ENCODE measurements at places on chromosomes 5 and 9.

GRCh38 chr9:79565245-79565644 lies 6.5 kb upstream of the TLE4 start:
- DNase-seq, result no peak

DNA sequence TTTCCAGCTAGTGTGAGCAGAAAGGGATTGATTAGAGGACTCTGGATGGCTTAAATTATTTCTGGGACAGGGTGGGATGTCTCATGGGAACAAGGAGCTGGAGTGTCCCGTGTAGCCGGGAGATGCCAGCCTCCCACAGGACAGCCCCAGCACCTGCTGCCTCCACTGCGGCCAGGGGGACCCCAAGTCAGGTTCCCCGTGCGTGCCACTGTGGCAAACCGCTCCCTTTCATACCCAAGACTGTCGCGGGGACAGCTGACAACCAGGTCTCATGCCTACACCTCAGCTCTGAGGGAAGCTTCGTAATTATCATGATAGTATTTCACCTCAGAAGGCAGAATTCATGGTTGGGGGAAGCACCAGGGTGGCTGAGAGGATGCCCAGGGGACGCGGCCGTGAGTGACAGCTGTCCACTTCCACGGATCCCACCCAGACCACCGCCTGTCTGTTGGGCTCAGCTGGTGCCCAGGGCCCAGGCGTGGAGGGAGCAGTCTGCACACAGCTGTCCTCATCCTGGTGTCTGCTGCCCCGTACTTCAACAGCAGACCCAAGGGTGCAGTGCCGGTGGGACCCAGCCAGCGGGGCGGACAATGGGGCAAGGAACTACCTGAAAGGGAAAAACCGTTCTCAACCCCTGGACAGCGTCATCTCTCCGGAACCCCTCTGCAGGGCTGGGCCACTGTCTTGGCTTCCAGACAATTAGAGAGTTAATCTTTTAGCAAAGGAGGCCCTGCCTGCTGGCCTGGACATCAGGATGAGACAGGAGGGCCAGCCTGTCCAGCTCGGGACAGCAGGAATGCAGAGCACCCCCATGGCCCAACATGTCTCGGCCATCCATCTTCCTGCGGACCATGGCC lies 166.9 kb downstream of the OLFM1 start:
- no peak for DNase-seq

DNA sequence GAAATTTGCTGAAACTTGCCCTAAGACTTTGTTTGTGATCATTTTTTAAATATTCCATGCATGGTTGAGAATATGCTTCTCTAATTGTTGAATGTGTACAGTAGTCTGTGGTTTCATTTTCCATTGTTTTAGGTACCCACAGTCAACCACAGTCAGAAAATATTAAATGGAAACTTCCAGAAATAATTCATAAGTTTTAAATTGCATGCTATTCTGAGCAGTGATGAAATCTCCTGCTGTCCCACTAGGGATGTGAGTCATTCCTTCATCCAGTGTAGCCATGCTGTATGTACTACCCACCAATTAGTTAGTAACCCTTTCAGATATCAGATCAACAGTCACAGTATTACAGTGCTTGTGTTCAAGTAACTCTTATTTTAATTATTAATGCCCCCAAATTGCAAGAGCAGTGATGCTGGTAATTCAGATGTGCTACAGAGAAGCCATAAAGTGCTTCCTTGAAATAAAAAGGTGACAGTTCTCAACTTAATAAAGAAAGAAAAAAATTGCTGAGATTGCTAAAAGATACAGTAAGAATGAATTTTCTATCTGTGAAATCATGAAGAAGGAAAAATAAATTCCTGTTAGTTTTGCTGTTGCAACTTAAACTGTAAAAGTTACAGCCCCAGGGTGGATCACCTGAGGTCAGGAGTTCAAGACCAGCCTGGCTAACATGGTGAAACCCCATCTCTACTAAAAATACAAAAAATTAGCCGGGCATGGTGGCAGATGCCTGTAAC lies 79.9 kb upstream of the FBXL17 start:
- no peak for DNase-seq

- DNase-seq, result peak; percentile 90
Observed at GRCh38 chr5:31626156-31626555, 12.8 kb upstream of the PDZD2 start.

DNA sequence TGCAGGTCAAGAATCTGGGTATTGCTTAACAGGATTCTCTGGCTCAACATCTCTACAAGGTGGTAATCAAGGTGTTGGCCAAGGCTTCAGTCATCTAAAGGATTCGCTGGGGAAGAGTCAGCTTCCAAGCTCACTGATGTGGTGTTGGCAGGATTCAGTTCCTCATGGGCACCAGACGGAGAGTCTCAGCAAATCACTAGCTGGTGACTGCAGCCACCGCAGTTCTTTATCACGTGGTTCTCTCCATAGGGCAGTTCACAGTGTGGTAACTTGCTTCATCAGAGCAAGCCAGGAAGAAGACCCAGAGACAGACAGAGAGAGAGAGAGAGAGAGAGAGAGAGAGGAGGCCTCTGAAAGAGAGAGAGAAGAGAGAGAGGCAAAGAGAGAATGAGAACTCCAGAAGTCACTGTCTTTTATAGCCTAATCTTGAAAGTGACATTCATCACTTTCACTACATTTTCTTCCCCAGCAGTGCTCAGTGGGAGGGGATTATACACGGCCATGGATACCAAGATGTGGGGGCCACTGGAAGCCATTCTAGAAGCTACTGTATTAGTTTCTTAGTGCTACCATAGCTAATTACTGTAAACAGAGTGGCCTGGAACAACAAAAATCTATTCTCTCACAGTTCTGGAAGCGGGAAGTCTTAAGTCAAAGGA lies 109.2 kb upstream of the SMIM23 start:
- no peak for DNase-seq

DNA sequence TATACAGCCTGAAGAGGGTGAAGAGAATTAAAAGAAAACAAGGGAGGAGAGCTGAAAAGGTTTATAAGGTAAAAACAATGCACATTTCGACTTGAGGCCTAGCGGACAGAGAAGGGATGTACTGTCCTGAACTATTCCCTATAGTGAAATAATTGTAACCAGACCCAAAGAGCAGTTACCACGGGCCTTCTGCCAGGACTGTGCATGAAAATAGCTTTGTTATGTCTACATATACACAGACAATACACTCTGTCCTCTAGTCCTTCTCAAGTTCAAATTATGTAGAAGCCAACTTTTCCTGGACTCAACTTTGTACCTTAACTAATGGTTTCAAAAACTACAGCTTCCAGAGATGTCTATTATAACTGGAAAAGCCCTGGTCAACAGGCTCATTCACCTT lies 223.7 kb downstream of the PCSK5 start:
- DNase-seq, result no peak

GRCh38 chr5:34998058-34998789 lies 49.5 kb downstream of the AGXT2 start:
- DNase-seq, result no peak

- no peak for DNase-seq
Observed at GRCh38 chr5:93130624-93131490, 450.2 kb downstream of the NR2F1-AS1 start.
